ENCODE measurements at places on chromosomes 7 and 10.

GRCh38 chr10:31958856-31959255 lies 30.2 kb upstream of the ARHGAP12 start:
- DNase-seq: no peak

GRCh38 chr10:35433851-35434426 lies 97.6 kb downstream of the CCNY start:
- DNase-seq: no peak

- no peak for DNase-seq
Measured at GRCh38 chr10:98012644-98013043, 17.8 kb downstream of the CRTAC1 start.

DNA sequence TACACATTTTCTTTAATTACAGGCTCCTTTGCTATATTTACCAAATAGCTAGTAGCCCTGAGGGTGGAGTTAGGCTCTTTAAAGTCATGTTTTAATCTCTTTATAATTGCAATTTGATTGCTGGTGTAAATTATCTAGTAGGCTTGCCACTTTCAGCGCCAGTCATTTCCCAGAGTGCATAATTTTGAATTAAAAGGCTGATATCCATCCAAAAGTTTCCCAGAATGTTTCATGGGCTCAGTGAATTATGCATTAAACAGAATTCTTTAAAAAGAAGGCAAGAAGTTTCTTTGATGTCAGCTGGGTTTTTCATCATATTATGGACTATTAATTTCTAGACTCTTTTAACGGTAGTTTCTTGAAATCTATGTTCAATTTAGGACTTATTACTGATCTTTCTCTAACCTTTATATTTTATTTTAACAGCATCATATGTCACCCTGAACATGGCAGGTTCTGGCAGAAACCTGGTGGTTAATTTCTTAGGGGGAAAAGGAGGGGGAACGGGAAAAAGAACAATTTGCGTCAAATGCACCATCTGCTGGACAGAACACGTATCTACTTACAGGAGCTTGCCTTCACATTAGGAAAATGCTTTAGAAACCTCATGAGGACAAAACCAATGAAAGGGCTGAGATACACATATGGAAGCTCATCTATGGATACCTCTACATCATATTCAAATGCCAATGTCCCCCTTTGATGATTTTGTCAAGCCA lies 171.1 kb downstream of the GRM3 start:
- no peak for DNase-seq

GRCh38 chr7:17887286-17887685 lies 53.0 kb downstream of the SNX13 start:
- DNase-seq: no peak

DNA sequence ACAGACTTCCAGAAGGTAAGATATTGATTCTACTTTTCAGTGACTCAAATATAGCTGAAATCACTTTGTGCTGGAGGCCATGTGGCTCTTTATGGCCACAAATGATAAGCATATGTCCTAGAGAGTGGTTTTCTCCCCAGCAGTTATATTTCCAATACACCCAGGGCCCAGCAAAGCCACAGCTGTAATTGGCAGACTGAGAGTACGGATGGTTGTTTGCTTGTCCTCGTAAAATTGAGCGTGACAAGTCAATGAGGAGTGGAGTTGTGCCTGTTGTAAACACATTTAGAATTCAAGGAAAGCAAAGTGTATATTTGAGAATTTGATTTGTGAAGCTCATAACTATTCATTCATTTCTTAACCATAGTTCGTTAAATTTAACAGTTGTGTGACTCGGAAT lies 201.8 kb downstream of the LHFPL3 start:
- DNase-seq: no peak

DNA sequence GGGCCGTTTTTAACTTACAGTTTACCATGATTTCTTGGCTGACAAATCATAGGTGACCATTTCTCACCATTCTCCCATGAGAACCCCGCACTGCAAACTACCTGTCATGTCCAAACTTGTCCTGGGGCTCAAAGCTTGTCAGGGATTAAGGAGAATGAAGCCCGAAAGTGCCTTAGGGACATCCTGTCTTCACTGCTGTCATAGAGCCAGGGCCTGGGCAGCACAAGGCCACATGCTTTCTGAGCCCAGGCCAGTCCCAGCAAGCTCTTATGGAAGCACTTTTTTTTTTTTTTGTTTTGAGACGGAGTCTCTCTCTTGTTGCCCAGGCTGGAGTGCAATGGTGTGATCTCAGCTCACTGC lies 33.9 kb downstream of the CCM2 start:
- no peak for DNase-seq

- DNase-seq: no peak
Measured at GRCh38 chr7:113092762-113093161, 6.1 kb upstream of the GPR85 start.

GRCh38 chr10:80320377-80320776 lies 30.9 kb upstream of the MAT1A start:
- no peak for DNase-seq

- no peak for DNase-seq
Measured at GRCh38 chr7:138952791-138953190, 28.4 kb downstream of the KIAA1549 start.

- peak; percentile 32 for DNase-seq
Measured at GRCh38 chr10:132459301-132460003, 62.5 kb downstream of the PWWP2B start.

- no peak for DNase-seq
Measured at GRCh38 chr7:155020996-155021395, 18.1 kb upstream of the PAXIP1 start.

- DNase-seq: no peak
Measured at GRCh38 chr10:98374217-98374985, 40.6 kb downstream of the PYROXD2 start.

DNA sequence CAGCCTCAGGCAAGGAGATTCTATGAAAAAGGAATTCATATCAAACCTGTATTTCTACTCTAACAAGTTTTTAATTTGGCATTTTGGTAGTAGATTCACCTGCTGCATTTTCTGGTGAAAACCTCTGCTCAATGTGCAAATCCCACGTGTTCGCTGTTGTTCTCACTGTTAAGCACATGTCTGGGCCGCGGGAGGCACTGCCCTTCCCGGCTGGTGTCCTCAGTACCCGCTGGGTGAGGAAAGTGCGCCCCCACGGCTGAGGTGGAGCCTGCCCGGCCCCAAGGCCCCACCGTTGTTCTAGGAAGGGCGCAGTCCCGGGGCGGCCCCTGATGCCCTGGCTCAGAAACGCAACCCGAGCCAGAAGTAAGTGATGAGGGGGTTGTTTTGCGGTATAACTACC lies 193.4 kb upstream of the VWC2 start:
- DNase-seq: no peak

DNA sequence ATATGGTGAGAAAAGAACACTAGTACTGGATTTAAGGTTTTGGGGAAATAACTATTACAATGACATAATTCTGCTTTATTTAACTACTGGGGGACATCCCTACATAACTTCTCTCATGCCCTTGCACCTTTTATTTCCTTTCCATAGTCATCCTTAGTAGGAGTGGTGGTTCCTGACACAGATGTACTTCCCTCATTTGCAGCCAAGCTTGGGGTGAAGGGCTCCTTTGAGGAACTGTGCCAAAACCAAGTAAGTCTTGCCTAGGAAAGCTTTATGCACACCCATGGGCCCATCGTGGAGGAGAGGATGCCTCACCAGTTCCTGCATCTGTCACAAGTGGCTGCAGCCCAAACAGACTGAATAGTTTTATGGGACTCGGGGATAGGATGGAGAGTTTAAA lies 20.6 kb downstream of the ZDHHC6 start:
- no peak for DNase-seq

GRCh38 chr7:16548428-16548827 lies 21.8 kb downstream of the LRRC72 start:
- no peak for DNase-seq

- peak; percentile 46 for DNase-seq
Measured at GRCh38 chr7:66055321-66055956, 20.2 kb upstream of the ASL start.

DNA sequence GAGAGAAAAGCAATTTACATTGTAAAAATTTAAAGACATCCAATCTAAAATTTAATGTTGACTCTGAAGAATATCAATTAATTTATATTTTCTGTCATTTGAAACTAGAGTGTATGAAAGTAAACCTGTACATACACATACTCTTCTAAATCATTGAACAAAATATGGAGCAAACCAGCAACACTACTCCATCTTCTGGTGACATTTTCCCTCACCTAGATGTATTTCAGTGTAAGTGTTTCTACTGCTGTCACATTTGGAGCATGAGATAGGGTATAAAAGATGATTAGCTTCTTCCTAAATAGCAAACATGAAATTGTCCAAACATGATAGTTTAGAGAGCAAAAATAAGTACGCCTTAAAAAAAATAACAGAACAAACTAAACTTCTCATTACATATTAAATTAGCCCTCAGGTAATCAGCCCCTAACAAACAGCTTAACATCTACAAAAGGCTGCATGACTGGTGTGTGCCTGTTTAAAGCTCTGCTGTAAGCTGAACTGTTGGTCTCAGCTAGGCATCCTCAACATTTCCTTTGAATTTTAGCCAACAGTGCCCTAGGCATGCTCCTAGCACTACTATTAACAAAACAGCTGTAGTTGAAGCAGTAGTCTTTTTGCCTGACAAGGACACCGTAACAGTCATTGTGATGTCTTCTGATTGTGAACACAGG lies 189.8 kb downstream of the CTNNA3 start:
- no peak for DNase-seq

DNA sequence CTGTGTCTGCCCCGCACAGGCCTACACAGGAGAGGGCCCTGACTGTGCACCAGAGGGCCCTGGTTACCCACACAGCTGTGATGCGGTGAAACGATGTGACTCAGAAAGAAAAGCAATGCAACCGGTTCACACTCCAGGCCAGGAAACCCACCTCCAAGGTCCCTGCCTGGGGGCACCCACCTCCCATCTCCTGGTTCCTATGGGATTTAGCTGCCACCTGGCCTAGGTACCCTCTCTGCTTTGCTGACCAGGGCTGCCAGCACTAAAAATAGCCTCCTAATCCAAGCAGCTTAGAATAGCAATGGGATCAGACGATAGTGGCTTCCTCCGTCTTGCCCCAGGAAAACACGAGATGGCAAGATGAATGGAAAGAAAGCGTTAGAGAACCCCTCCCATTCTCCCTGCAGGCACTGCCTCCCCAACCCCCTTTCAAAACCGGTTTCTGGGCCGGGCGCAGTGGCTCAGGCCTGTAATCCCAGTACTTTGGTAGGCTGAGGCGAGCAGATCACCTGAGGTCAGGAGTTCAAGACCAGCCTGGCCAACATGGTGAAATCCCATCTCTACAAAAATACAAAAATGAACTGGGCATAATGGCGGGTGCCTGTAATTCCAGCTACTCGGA lies 12.4 kb downstream of the RBP3 start:
- no peak for DNase-seq

DNA sequence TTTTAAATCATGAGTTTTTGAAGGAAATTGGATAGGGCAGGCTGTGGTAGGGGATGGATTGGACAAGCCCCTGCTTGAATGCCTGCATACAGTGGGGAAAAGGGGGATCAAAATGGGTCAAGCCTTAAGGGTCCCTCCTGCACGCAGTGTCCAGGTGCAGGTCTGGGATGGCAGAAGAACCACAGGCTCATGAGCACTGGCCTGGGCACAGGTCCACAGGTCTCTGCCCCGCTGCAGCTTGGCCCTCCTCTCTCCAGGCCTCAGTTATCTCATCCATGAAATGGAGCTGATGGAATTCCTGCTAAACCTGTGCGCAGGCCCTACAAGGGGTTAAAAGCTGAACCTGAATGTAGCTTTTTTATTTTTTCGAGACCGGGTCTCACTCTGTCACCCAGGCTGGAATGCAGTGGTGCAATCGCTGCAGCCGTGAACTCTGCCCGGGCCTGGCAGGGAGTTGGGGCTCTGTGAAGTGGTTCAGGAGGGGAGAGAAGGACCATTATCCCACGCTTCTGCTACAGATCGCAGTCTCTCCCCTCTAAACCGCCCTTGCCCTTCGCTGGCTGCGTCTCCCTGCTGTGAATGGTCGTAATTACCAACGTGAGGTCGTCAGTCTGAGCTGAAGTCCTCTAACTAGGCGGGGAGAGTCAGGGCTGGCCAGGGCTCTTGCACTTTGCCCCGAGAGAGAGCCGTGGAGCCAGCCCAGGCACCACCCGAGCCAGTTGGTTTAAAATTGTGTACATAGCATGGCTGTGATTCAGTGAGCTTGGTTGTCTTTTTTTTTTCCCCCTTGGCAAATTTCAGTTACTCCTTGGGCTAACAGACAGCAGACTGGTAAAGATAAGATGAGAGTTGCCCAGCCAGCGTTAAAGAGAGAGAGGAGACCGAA lies 77.5 kb upstream of the GTF2I start:
- no peak for DNase-seq

DNA sequence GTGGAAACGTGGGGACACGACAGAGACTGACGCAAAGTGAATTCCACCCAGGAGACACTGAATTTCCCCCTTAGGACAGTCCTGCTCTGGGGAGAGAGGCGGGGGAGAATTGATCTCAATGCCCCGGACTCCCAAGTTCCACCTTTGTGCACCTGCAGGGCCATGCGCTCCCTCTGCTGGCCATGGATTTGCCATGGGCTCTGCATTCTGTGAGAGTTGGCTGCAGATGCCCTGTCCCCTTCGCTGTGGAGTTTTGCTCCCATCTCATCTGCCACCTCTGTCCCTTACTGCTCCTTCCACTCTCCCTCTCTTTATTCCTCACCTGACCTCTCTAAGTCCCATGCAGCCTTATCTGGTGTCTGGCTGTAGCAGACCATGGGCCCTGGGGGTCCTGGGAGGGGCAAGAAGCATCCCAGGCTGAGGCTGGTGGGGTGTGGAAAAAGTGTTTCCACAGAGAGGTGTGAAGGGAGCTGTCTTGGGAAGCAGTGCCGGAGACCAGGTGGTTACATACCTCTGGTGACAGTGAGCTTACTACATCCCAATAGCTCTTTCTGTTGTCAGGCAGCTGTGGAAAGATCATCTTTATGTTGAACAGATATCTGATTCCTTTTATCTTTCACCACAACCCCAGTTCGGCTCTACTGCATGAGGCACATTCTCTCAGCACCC lies 14.3 kb downstream of the GHRHR start:
- no peak for DNase-seq

GRCh38 chr7:144854839-144855424 lies 19.1 kb upstream of the TPK1 start:
- DNase-seq: no peak

- no peak for DNase-seq
Measured at GRCh38 chr10:104931612-104932134, 290.6 kb downstream of the SORCS3 start.

DNA sequence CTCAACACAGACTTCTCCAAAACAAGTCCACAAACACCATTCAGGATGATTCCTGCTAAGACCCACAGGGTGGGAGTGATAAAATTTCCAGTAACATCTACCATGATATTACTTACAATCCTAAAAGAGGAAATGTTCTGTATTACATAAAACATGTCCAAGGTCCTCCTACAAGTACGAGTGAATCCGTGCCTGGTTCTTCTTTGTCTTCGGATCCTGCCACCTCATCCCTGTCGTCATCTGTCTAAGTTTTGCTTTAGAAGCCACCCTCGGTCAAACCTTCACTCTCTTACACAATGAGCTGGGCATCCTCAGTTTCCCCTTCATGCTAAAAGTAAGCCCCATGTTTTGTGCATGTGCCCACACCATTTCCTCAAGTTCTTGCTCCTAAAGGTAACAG lies 279.0 kb downstream of the KCNMA1 start:
- DNase-seq: no peak

GRCh38 chr7:48635796-48636195 lies 288.6 kb upstream of the CDC14C start:
- no peak for DNase-seq

- no peak for DNase-seq
Measured at GRCh38 chr10:27500886-27501285, 3.2 kb upstream of the RAB18 start.
